ENCODE measurements at places on chromosomes 6 and 20. TPM values are rescaled to one million over a fixed set of nuclear protein-coding genes. Genes with fewer than 3 reads are reported as not detected.

DNA sequence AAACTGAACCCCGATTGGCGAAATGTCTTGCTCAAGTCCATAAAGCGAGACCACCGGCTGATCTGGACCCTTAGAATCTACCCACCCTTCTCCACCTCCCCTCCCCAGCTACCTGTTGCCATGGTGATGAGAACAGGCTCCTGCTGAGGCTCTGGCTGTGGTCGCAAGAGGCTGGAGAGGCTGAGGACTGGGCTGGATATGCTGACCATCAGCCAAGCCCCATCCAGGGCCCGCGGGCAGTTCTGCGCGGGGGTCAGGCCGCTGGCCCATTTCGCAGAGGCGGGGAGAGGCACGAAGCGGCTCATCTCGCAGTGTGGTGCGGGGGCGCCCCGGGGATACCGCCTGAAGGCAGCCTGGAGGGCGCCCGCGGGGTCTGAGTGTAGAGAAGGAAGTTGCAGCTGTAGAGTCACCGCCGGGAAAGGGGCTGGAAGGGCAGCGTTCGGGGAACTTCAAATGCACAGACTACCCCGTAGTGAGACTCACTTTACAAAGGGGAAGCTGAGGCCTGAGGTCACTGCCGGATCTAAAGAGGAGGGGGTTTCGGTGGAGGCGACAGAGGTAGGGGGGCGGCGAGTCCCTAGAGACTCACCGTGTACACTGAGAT lies 671 bp downstream of the TAPBP start:
- DNase-seq = peak; percentile 34

GRCh38 chr6:43843097-43843645 lies 73.2 kb downstream of the VEGFA start:
- no peak for DNase-seq

GRCh38 chr20:47389867-47390347 lies 33.4 kb upstream of the ZMYND8 start:
- no peak for DNase-seq

DNA sequence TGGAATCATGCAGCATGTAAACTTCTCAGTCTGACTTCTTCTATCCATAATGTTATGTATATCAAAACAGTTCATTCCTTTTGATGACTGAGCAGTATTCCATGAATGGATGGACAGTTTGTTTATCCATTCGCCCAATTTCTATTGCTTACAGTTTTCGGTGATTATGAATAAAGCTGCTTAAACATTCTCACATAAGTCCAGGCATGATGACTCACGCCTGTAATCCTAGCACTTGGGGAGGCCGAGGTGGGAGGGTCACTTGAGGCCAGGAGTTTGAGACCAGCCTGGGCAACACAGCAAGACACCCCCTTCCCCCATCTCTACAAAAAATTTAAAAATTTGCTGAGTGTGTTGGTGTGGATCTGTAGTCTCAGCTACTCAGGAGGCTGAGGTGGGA lies 22.9 kb upstream of the HMGA1 start:
- no peak for DNase-seq

- DNase-seq = no peak
Observed at GRCh38 chr20:54048891-54049545, 21.4 kb downstream of the BCAS1 start.

Gene DNMT3B
- total RNA-seq = 9.3 TPM

Gene TEAD3
- 2.1 TPM for total RNA-seq

GRCh38 chr6:18400831-18401446 lies 13.8 kb downstream of the RNF144B start:
- DNase-seq = no peak

DNA sequence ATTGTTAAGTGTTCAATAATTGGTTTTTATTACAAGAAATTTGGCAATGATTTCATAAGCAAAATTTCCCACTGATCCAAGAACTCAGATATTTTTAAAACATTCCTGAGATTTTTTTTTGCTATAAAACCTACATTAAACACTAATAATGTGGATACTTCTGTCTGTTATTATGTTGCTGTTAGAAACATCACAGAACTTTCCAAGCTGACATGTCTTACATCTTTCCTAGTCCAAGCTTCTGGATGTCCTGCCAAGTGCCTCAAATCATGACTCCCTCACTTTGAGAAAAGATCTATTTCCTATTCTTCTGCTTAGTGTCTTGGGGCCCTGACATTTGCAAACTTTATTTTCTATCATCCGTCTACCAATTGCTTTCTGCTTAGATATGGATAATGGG lies 110.8 kb downstream of the RFPL4B start:
- DNase-seq = no peak

- no peak for DNase-seq
Observed at GRCh38 chr20:59258221-59258621, 42.2 kb upstream of the EDN3 start.

DNA sequence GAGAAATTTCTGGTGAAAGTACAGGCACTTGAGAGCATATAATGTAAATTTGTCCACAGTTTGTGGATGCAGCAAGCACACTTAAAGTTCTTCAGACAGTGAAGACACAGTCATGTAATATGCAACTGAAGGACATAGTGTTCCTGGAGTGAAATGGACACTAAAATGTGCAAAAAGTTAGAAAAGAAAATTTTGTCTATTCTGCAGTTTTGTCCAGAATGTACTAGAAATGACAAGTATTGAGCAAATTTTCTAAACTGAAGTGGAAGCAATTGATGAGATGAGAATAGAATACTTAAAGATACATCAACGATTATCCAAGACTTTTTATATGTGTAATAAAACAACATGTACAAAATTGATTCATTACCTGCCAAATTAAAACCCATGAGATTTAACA lies 647.0 kb upstream of the IMPG1 start:
- no peak for DNase-seq

Gene CARMIL1
- 36.8 TPM for total RNA-seq

Gene PPP1R16B
- total RNA-seq = 13.0 TPM

DNA sequence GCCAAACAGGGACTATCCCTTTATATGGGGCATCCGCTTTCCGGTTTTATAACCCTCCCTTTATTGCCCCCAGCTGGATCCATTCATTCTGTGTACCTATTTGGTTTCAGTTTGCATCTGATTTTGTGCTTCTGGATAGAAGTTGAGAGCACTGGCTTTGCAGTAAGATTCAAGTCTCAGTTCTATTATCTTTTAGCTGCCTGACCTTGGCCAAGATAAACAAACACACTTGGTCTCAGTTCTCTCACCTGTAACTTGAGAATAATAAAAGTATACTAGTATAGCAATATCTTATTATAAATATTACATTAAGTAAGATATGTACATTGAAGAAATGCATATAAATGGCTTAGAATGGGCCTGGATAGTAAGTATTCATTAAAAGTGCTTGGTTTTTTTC lies 182.4 kb upstream of the TSHZ2 start:
- no peak for DNase-seq

DNA sequence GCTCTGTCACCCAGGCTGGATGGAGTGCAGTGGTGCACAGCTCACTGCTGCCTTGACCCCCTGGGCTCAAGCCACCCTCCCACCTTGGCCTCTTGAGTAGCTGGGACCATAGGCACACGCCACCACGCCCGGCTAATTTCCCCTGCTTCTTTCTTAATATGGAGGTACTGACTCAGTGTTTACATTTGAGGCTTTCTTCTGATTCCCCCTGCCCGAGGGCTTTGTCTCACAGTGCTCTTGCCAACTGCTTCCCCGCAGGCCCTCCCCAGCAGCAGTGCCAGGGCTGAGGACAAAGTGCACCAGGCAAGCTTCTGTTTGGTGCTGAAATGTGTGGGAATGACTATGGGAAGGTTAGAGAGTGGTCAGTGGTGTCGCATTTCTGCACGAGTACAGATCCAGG lies 34.8 kb downstream of the NR2E1 start:
- DNase-seq = no peak

GRCh38 chr20:40354880-40355279 lies 334.2 kb downstream of the MAFB start:
- no peak for DNase-seq

- DNase-seq = no peak
Observed at GRCh38 chr6:16420715-16421461, 182.5 kb downstream of the GMPR start.

DNA sequence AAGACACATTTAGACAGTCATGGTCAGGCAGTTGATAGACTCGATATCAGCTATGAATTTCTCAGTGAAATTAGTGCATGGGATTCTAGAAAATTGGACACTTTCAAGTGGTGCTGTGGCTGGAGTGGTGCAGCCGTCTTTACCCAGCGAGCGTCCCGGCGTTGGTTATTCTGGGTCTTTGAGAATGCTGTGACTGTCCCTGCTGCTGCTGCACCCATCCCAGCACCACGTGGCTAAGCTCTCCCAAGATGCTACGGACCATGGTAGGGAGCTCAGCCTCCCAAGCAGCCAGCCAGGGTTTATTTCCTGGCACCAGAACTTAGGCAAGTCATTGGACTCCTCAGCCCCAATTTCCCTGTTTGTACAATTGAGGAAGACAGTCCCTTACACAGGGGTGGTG lies 147.2 kb upstream of the RPS6KA2 start:
- no peak for DNase-seq

Gene UBE3D
- 19.2 TPM for total RNA-seq

Measured in cerebellum (tissue), 4 donors.